ENCODE measurements at places on chromosomes 1 and 21.

DNA sequence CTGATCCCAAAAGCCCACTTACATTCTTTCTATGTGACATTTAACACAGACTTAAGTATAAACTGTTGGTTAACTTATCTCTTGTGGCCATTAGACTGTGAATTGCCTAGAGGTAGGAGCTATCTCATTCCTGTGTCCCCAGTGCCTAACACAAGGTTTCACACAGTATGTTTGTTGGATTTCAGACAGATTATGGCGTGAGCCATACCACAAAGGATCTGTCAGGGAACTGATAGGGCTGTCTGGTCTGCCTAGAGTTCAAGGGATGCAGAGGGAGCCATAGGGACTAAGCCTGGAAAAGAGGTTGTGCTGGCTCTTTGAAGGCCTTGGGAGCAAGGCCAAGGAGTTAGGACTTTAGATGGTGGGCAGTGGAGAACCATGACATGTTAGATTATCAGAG lies 40.0 kb downstream of the MEF2D start:
- no peak for DNase-seq

DNA sequence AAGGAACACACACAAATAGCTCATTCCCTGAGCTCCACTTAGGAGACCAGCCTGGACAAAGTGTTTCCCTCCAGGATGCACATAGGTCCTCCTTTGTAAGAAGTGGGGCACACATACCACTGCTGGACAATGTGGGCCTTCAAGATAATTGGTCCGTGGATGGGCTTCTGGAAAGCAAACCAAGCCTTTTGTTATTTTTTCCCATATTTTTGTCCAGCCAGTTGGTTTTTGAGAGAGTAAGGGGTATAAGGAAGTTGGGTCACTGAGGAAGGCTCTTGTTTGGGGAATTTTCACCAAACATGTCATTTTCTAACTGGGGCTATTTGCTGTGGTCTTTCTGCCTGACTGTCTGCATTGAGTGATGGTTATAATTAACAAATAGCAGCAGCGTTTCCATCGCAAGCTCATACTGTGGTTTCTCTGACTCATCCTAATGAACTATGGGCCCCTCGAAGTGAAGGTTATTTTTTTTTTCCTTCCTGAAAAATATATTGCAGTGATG lies 306.3 kb upstream of the DUSP10 start:
- no peak for DNase-seq

DNA sequence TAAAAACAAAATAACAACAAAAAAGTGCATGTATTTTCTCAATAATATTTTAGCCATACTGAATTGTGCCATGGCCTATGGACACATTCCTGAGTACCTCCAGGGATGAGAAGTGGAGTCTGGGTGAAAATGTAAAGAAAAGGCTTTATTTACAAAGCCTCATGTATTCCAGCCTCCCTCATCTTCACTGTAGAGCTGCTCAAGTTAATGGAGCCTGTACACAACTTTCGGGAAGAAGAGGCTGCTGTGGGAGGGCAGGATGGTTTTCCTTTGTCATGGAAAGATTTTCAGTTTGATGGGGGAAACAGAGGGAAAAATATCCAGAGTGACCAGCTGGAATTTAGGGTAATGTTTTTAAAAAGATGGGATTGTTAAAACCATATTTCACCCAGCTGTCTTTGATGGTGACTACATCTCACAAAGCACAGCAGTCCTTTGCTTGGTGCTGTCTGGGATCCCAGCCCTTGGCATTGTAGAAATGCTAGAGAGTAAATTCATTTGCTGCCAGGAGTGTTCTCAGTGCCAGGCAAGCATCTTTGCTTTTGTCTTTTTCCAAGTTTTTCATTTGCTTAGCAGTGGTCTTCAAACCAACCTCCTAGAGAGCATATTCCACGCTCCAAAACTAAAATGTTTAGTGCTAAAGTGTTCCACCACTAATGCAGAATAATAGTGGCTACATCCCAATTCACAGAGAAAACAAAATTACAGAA lies 54.9 kb downstream of the DPT start:
- DNase-seq: no peak

DNA sequence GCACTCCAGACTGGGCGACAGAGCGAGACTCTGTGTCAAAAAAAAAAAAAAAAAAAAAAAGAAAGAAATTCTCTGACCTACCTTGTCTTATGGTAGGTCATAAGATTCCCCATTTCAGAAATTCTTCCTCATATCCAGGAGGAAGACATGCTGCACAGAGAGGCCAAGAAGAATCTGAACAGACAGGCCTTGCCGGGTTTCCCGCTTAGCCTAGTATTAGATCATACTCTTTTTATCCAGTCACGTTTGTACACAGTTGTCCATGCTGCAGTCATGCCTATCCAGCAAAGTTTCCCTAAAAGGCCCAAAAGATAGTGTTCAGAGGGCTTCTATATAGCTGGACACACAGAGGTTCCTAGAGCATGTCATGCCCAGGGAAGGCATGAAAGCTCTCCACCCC lies 93.6 kb upstream of the CHODL start:
- DNase-seq: no peak

DNA sequence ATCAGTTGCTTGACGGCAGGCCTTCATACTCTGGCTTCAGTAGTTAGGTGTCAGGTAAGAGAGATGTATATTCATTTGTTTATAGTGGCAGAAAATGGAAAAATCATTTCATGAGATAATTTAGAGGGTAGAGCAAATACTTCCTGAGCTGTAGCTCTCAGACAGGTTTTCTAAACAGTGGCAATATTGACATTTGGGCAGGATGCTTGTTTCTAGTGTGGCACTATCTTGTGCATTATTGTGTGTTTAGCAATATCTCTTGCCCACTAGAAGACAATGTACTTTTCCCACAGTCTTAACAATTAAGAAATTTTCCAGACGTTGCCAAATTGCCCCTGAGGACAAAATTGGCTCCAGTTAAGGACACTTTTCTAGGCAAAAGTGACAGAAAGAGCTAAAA lies 1143.1 kb downstream of the PLA2G4A start:
- no peak for DNase-seq

DNA sequence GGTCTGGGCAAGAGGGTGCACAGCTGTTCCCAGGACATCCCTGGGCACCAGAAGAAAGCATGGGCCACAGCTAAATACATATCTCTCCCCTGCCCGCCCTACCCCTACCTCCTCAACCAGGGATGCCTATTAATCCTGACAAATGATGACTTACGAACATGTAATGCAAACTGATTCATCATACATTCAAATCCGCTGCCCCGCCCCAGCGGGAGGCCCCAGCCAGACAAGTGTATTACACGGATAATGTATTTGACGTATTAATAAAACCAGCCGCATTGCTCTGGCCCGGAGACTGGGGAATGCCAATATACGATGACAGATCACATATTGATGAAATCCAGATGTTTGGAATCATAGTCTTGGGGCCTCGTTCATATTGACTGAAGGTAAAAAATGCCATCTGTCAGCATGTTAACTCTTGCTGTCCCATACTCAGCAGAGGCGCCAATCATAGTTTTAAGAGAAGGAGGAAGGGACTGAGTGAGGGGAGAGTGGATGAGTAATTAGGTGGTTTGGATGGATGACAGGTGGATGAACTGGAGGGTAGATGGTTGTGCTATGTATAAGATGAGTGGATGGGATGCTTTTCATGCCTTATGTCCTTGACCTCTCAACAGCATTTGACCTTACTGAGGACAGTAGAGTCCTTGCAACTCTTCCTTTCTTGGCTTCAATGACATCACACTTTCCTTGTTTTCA lies 68.2 kb downstream of the TMEM53 start:
- no peak for DNase-seq

- DNase-seq: no peak
These were observed 43.2 kb downstream of the GDAP2 start for GRCh38 chr1:117886101-117886795.

DNA sequence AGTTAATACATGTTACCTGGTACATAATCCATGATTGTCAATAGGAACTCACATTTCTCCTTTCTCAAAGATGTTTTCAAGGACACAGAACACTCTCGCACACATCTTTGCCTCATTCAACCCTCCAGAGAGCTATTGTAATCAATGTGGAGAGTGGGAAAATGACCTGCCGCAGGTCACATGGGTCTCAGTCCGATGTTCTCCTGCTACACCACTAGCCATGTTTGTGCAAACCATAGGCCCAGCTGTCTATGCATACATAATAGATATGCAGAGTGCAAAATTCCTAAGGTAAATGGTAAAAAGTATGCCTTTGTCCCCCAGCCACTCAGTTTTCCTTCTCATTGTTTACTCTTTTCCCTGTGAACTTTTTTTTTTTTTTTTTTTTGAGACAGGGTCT lies 89.2 kb downstream of the ADSS2 start:
- DNase-seq: no peak

DNA sequence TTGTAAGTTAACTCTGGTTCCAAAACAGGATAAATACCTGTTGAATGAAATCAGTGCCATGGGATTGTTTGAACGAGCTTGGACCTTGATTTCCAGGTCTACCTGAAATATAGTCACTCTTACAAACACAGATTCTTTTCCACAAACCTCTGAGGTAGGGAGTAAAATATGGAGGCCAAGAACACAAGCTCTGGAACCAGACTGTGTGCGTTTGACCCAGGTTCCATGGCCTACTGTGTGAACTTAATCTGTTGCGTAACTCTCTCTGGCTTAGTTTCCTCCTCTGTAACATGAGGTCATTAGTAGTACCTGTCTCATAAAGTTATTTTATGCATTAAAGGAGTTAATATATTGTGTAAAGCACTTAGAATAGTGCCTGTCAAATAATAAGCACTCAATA lies 25.1 kb downstream of the DENND2D start:
- DNase-seq: no peak

- DNase-seq: no peak
These were observed 341.0 kb upstream of the USP24 start for GRCh38 chr1:55555956-55556725.

GRCh38 chr1:21693732-21694131 lies 24.6 kb upstream of the RAP1GAP start:
- DNase-seq: no peak

DNA sequence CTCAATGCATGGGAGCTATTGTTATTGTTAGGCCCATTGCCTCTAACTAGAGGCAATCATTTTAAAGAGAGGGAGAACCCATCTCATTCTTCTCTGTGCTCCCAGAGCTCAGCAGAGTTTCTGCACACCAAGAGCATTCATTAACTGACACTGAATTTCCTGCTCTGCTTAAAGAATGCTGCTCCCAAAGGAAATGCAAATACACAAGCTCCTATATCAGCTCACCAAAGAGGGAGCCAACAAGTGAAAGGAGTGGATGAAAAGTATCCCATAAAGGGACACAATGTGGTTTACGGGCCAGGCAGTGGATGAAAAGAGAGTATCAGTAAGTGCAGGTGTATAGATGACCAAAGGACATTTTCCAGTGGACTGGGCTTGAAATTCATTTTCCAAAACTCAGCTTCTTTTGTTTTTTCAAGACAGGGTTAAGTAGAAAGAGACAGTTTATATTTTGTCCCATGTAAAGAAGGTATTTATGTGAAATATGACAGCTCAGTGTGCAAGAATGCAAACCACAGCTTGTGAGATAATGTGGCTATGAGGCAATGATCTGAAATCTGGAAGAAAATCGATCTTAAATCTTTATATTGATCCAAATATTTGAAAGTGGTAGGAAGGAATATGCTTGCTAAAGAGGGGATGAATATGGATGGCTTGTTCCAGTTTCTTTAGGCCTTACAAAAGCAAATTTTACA lies 207.7 kb upstream of the CAMK1G start:
- DNase-seq: no peak

DNA sequence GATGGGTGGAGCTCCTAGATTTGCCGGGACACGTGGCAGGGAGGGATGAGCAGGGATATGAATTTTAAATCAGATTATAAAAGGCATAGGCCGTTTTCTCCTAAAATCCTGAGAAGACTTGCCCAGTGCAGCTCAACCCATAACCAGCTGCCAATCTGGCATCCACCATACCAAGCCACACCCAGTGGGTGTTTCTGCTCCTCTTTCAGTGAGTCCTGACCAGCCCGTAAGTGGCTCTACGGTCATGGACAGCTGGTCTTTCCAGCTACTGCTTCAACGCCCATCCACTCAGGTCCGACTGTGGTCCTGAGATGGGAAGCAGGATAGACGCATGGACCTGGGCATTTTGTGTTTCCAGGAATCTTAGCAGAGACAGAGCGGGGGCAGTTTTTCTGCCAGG lies 107.2 kb downstream of the LAMC2 start:
- no peak for DNase-seq

DNA sequence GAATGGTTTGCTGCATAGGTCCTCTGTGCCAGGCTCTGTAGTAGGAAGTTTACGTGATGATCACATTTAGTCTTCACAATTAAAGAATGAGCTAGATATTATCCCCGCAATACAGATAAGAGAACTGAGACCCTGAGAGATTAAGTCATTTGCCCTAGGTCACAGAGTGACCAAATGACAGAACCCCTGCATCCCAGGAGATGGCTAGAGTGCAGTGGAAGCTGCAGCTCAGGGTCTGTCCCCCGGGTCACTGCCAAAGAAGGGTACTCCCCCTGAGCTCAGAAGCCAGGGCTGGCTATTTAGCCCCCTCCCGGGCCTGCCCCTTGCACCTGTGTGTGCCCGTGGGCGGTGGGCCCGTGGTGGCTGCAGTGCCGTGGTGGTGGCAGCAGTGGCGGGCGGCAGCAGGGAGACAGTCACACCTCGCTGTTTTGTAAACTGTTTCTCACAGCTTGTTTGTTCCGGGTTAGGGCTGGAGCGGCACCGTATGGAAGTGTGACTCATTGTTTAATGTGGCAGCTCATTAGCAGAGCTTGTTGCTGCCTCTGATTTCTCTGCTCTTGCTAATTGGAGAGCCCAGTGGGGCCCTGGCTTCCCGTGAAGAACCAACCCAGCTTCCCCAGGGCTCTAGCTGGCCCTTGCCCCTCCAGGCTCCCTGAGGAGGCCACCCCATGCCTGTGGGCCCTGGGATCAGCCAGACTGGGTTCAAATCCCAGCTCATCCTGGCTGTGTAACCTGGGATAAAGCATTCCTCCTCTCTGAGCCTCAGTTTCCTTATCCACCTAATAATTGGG lies 19.3 kb upstream of the FOXO6 start:
- DNase-seq: no peak

GRCh38 chr1:33905241-33905640 lies 41.4 kb downstream of the HMGB4 start:
- no peak for DNase-seq

DNA sequence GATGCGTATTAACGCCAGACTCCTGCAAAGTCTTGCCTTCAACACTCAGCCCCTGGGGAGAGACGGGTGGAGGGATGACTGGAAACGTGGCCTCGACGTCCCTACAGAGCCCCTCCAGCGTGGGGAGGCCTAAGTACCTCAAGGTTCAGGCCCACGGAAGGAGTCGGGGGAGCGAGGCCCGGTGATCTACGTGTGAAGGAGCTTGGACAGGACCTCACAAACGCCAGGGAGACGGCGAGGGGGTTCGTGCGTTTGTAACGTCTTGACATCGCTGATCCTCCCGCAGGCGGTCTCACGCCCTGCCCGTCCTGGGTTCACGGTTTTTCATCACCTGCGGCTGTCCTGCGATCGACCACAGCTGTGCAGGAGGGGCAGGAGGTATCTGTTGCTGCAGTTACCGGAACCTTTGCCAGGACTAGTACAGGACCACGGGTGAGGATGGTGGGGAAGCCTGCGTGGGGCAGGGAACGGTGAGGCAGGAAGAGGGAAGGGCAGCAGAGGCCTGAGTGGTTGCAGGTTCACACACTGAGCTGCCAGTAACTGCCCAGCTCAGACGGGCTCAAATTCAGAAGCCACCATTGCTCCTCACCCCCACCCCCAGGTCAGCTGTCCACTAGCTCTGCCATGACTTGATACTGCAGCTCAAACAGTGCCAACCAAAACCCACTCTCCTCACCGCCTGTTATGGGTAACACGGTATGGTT lies 889 bp upstream of the CCNL2 start:
- no peak for DNase-seq
